Neural progenitor cell (in vitro differentiated cells): ENCODE measurements at places on chromosomes 7 and 10. TPM values are rescaled to one million over a fixed set of nuclear protein-coding genes. Genes with fewer than 3 reads are reported as not detected.

DNA sequence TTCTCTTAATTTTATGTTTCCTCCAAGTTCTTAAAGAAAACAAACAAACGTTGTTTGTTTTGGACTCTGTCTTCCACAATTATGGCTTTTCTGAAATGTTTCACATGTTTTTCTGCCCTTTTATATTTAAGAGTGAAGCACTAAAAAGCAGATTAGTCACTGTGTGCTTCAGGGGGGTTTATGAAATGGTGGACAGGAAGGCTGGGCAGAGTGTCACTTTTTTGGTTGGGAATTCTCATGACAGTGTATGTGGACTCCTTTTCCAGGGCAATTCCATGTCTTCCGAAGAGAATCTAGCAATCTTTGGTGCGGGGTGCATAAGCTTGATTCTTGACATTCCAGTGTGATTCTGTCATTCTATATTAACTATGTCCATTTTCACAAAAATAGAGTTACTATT is 669.4 kb downstream of the PARD3 start:
- no peak for DNase-seq

DNA sequence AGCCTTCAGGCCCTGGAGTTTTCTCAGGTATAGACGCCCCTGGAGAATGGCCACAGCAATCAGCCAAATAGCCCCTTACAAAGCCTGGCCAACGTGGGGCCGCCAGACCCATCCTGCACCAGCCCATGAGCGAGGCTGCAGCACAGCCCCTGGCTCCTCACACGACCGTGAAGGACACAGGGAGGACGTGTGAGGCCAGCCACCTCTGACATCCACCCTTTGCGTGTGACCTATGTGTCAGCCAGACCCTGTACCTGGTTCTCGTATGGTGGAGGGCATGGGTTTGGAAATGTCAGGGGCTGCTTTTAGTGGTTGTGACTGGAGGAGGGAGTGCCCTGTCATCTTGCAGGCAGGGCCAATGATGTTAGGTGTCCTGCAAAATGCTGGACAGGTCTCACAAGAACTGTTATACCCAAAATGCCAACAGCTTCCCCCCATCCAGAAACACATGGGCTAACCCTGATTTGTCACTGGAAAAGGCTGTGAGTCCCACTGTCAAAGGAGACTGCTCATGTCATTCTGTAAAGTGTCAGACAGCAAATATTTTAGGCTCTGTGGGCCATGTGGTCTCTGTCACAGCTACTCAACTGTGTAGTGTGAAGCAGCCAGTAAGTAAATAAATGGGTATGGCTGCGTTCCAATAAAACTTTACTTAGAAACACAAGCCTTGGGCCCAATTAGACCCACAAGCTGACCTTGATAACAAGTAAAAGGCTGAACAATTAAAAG is 30.0 kb downstream of the NOD1 start:
- DNase-seq = no peak

DNA sequence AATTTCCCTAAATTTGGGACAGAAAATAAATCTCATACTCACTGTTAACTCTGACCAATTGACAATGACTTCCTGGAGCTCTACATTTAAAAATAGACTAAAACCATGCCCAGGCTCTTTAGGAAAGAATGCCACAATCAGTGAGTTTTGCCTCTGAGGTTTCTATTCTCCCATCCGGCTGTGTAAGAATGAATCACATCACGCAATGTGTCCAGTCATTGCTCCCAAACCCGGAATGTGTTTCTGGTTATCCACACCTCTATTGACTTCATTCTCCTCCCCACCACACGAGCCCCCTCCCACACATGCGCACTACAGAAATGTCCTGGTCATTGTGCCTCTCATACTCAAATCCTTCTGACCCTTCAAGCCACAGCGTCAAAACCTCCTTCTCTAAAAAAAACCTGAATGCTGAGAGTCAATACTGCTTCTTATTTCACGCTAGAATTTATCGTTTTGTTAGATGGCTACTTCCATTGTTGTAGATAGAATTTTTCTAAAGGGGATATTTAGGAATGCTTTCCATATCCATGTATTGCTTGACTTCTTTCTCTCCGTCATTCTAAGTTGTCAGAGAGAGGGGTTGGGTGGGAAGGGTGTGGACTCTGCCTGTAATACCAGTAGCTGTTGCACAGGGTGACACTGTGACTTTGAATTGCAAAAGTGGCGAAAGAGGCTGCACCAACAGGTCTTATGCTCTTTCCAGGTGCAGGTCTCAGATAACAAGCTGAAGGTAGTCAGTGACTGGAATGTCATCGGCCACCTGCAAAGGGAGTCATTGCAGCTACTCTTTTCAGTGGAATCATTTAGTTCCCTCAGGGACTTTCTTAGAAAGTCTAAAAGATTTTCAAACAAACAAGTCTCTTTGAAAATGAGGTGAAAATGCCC is 356.6 kb downstream of the PAXIP1 start:
- no peak for DNase-seq

- DNase-seq = no peak
Measured at GRCh38 chr7:61576-62360, 130.6 kb upstream of the FAM20C start.

- no peak for DNase-seq
Measured at GRCh38 chr10:51862149-51862548, 162.8 kb upstream of the CSTF2T start.

TEX36 gene
- total RNA-seq = not detected in 2 replicates

HOXA3 gene
- not detected in 2 replicates for total RNA-seq
